ENCODE measurements at places on chromosomes 5 and 9. TPM values are rescaled to one million over a fixed set of nuclear protein-coding genes. Genes with fewer than 3 reads are reported as not detected.

The STPG3 gene
- not detected for total RNA-seq

The SOHLH1 gene
- total RNA-seq, result not detected

The SGCD gene
- 0.15 TPM for total RNA-seq

The SH2D3C gene
- total RNA-seq, result 0.26 TPM

The INSL4 gene
- not detected for total RNA-seq

The ZNF618 gene
- 5.8 TPM for total RNA-seq

The FRMD3 gene
- 6.0 TPM for total RNA-seq

GRCh38 chr9:109166171-109166770 is 778 bp downstream of the FRRS1L start:
- no peaks in the 10 kb centered on the region for H3K36me3 ChIP-seq
- H3K4me1 ChIP-seq, result no peaks in the 10 kb centered on the region
- H3K27me3 ChIP-seq, result no peaks in the 10 kb centered on the region

GRCh38 chr5:132837868-132838267 is 7.4 kb upstream of the SHROOM1 start:
- no peak overlapping the region for H3K27ac ChIP-seq
- no peaks in the 10 kb centered on the region for H3K36me3 ChIP-seq
- H3K4me3 ChIP-seq, result no peak overlapping the region
- peak; percentile 48 for DNase-seq

DNA sequence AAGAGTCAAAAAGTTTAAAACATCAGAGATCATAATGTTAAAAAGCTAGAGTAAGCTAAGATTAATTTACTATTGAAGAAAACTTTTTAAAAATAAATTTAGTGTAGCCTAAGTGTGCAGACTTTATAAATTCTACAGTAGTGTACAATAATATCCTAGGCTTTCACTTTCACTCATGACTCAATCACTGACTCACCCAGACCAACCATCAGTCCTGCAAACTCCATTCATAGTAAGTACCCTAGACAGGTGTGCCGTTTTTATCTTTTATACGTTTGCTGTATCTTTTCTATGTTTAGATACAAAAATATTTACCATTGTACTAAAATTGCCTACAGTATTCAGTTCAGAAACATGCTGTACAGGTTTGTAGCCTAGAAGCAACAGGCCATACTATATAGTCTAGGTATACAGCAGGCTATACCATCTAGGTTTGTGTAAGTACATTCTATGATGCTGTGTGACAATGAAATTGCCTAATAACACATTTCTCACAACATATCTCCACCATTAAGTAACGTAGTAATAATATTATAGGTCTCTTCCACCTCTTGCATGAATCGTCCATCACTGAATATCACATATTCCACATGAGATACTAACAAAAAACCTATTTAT is 59.2 kb downstream of the MEGF9 start:
- H3K36me3 ChIP-seq, result no peaks in the 10 kb centered on the region
- H3K27me3 ChIP-seq, result no peaks in the 10 kb centered on the region
- H3K4me3 ChIP-seq, result no peak overlapping the region
- peak; percentile 64 for DNase-seq
- H3K4me1 ChIP-seq, result peaks cover 7% of the 10 kb centered on the region

DNA sequence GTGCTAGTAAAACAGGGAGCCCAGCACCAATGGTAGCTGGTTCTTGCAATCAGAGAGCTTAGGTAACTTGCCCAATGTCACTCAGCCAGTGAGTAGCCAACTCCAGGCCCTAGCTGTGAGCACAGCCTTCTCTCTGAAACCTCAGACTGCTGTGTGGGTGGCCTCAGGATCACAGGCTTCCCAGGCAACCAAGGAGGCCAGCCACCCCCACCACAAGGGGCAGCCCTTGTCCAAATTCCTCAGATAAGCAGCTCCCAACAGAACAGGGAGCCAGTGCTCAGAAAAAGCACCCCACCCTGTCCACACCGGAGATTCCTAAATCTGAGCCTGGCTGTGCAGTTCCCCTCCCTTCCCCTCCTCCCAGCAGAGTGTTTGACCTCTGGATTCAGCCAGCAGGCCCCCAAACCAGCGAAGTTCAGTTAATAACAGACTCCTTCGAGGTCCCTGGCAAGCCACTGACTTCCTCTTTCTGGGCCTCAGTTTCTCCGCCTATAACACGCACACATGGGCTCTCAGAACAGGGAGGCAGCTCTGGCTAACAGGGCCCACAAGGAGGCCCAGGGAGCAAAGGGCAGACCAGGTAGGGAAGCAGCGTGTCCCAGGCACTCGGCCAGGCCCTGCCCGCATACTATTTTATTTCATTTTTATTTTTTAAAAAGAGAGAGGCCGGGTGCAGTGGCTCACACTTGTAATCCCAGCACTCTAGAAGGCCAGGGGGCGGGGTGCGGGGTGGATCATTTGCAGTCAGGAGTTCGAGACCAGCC is 2.7 kb downstream of the EEIG1 start:
- no peak overlapping the region for H3K27ac ChIP-seq
- H3K27me3 ChIP-seq, result no peaks in the 10 kb centered on the region
- no peaks in the 10 kb centered on the region for H3K36me3 ChIP-seq
- peak; percentile 36 for DNase-seq
- H3K4me1 ChIP-seq, result peaks cover 20% of the 10 kb centered on the region

- peak overlapping the region; percentile 31 for H3K4me3 ChIP-seq
- H3K4me1 ChIP-seq, result peaks cover 51% of the 10 kb centered on the region
- H3K27ac ChIP-seq, result peak overlapping the region; percentile 98
- H3K36me3 ChIP-seq, result no peaks in the 10 kb centered on the region
- peak; percentile 79 for DNase-seq
- no peaks in the 10 kb centered on the region for H3K27me3 ChIP-seq
Measured at GRCh38 chr9:489198-490197, 274.8 kb downstream of the DOCK8 start.

DNA sequence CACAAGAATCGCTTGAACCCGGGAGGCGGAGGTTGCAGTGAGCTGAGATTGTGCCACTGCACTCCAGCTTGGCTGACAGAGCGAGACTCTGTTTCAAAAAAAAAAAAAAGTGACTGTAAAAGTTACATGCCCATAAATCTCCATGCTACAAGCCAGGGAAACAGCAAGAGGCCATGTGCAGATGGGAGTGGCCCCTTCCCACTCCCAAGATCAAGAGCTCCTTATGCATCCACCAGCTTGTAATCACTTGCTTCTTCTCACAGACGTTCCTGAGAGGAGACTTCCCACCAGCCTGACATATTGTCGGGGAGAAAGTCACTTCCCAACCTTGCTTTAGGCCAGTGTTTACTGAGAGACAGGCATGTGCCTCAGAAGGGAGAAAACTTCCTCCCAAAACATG is 45.6 kb upstream of the N4BP3 start:
- no peak for DNase-seq
- H3K4me3 ChIP-seq, result no peak overlapping the region
- H3K4me1 ChIP-seq, result no peaks in the 10 kb centered on the region
- no peak overlapping the region for H3K27ac ChIP-seq

DNA sequence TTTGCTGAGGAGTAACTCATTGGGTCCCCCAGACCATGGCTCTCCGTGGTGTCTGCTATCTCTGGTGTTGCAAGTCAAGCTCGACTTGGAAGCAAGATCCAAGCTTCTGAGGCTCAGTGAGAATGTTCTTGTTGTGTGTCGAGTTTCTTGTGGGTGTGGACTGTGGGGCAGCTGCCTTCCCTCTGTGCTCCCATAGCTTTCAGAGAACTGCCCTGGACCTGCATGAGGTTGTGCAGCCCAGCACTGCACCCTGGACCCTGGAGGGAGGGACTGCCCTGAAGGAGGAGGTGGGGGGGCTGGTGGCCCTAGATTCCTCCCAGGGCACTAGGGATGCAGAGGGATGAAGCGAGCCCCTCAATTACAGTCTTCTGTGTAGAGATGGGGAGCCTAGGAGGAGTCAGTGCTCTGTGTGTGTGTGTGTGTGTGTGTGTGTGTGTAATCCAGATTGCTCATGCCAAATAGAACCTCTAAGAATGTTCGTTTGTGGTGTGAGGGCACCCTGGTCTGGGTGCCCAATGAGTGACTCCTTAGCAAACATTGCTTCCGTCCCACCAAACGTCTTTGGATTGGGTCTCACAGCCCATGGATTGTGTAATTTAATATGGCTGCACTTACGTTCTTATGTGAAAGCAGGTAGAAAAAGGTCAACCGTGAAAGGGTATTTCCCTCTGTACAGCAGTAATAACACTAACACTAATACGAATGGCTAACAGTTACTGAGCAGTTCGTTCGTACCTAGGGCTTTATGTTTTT is 143.3 kb upstream of the LMX1B start:
- H3K4me3 ChIP-seq, result no peak overlapping the region
- H3K4me1 ChIP-seq, result no peaks in the 10 kb centered on the region
- H3K27me3 ChIP-seq, result no peaks in the 10 kb centered on the region
- DNase-seq, result no peak

DNA sequence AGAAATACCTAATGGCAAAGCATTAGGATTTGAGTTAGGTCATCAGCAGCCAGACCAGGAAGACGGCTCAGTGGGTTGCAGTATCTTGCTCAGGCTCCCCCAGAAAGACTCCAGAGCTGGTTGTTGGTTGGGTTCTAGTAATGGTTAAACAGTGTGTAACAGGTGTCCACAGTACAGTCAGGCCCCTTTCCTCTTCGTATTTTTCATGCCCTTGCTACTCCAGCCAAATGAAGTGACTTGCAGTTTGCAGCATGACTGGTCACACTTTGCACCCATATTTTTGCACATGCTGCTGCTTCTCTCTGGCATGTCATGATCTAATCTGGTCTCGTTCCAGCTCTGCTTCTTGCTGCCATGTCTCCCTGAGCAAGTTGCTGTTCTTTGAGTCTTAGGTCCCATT is 60.6 kb upstream of the TRPC7 start:
- H3K36me3 ChIP-seq, result no peaks in the 10 kb centered on the region
- peaks cover 21% of the 10 kb centered on the region for H3K27me3 ChIP-seq
- no peak for DNase-seq
- H3K4me1 ChIP-seq, result no peaks in the 10 kb centered on the region
- H3K27ac ChIP-seq, result no peak overlapping the region

GRCh38 chr9:131324736-131325679 is 35.5 kb downstream of the PLPP7 start:
- no peak overlapping the region for H3K27ac ChIP-seq
- no peak overlapping the region for H3K4me3 ChIP-seq
- no peaks in the 10 kb centered on the region for H3K27me3 ChIP-seq
- no peaks in the 10 kb centered on the region for H3K4me1 ChIP-seq
- H3K36me3 ChIP-seq, result no peaks in the 10 kb centered on the region

- no peaks in the 10 kb centered on the region for H3K4me1 ChIP-seq
- H3K27me3 ChIP-seq, result no peaks in the 10 kb centered on the region
- no peak overlapping the region for H3K4me3 ChIP-seq
- no peak overlapping the region for H3K27ac ChIP-seq
- no peak for DNase-seq
- H3K36me3 ChIP-seq, result no peaks in the 10 kb centered on the region
Measured at GRCh38 chr9:123028136-123028535, 5.3 kb upstream of the GPR21 start.

DNA sequence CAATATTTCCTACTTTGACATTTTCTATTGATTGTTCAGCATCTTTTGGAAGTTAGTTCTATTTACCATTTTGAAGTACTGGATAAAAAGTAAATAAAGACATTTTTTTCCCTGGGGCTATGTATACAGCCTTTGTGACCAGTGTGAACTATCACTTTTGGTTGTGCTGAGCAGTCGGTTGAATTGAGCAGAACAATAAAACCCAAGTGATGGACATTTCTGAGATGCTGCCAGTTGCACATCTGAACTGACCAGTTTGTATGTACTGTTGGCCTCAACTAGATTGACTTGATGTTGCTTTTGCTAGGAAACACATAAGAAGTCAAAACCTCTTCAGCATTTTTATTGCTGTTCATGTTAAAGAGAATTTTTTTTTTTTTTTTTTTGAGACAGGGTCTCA is 260.2 kb upstream of the EFNA5 start:
- no peaks in the 10 kb centered on the region for H3K27me3 ChIP-seq
- H3K27ac ChIP-seq, result no peak overlapping the region
- H3K4me1 ChIP-seq, result no peaks in the 10 kb centered on the region
- H3K4me3 ChIP-seq, result no peak overlapping the region
- no peaks in the 10 kb centered on the region for H3K36me3 ChIP-seq
- peak; percentile 14 for DNase-seq

GRCh38 chr5:29208024-29208423 is 1985.5 kb upstream of the CDH6 start:
- peak; percentile 26 for DNase-seq
- no peak overlapping the region for H3K4me3 ChIP-seq
- no peaks in the 10 kb centered on the region for H3K36me3 ChIP-seq
- H3K27me3 ChIP-seq, result no peaks in the 10 kb centered on the region
- H3K27ac ChIP-seq, result no peak overlapping the region
- H3K4me1 ChIP-seq, result no peaks in the 10 kb centered on the region

GRCh38 chr5:97245386-97245785 is 62.3 kb upstream of the RIOK2 start:
- no peaks in the 10 kb centered on the region for H3K27me3 ChIP-seq
- H3K27ac ChIP-seq, result no peak overlapping the region
- DNase-seq, result no peak
- H3K4me1 ChIP-seq, result 0 out of 2 replicates have a peak, but pooled peaks cover 4% of the 10 kb centered on the region
- no peak overlapping the region for H3K4me3 ChIP-seq
- H3K36me3 ChIP-seq, result no peaks in the 10 kb centered on the region

DNA sequence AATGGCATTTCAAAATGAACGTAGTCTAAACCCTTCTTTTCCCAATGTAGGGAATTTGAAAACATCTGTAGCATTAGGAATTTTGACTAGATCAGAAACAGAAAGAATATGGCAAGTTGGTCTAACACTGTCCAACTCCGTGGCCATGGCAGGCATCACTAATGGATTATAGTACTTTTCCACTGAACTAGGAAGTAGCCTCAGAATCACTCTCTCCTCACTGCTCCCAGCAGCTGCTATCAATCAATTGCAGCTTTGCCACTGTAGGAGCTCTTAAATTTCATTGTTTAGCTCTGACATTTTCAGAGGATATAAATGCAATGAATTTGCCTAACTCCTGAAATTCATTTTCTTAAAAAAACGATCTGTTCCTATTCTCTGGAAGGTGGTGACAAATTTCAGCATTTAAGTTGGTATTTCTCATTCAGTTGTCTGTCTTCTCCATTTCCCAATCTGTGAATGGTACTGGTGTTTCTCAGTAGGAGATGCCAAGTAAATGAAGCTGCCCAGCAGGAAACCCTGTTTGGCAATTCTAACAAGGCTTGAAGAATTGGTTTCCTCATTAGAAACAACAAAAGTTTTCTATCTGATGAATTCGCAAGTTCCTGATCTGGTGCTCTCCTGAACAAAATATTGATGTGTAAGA is 64.7 kb downstream of the TLR4 start:
- H3K4me3 ChIP-seq, result no peak overlapping the region
- no peaks in the 10 kb centered on the region for H3K27me3 ChIP-seq
- H3K27ac ChIP-seq, result no peak overlapping the region
- DNase-seq, result no peak
- H3K4me1 ChIP-seq, result no peaks in the 10 kb centered on the region

DNA sequence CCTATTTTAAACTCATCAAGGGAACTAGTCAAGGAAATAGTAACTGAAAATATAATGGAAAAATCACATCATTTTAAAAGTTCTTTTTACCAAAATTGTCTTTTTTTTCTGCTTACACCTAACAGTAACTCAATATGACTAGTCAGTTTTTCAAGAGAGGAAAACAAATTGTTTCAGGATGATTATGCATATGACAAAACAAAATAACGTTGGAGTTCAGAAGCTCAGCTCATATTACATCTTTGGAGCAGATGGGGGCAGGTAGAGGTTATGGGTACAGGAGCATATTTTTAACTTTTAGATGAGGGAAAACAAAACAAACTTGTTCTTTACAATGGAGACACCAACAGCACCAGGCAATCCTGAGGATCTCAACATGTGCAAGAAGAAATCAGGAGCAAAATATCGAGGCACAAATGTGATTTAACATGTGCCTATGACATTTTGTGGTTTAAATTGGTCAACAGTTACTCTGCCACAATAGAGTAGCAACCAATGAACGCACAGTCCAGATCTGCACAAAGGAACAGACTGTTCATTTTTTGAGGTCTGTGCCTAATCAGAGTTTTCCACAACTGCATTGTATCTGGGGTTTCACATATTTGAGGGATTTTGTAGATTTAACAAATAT is 659.0 kb downstream of the ANXA1 start:
- no peaks in the 10 kb centered on the region for H3K36me3 ChIP-seq
- H3K4me1 ChIP-seq, result no peaks in the 10 kb centered on the region
- no peak overlapping the region for H3K4me3 ChIP-seq

All from PC-3 (cell line).